ENCODE measurements at places on chromosomes 7 and 10.

DNA sequence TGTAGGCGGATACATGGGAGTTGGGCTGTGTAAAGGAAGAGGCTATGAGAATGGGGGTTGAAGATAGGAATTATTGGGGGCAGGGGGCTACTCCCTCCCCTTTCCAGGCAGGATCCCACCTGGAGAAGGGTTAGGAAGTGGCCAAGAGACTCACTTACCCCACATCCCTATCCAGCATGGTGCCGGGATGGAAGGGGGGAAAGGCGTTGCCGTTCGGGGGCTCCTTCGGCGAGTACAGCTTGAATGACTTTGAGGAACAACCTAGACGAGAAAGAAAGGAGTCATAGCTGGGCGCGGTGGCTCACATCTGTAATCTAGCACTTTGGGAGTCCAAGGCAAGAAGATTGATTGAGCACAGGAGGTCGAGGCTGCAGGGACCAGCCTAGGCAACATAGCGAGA lies 8.9 kb downstream of the LDB1 start:
- no peak for DNase-seq

- no peak for DNase-seq
Observed at GRCh38 chr7:25395976-25396375, 167.7 kb upstream of the NPVF start.

GRCh38 chr7:41224063-41224763 lies 478.7 kb downstream of the INHBA start:
- DNase-seq: no peak

DNA sequence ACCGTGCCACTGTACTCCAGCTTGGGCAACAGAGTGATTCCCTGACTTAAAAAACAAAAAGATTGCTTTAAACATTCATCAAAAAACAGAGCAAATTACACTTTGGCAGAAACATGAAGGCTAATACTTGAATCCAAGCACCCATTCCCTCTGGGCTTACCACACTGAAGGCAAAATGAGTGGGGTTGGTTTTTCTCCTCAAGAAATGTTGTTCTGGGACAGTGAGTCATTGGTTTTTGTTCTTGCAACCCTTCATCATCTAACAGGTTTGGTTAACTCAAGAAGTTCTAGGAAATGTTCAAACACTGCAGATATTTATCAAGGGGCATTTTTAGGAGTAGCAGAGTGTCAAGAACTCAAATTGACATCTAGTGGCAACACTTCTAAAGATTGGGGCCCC lies 60.5 kb downstream of the KIAA1217 start:
- no peak for DNase-seq

- DNase-seq: no peak
Observed at GRCh38 chr10:100477970-100478369, 15.2 kb downstream of the WNT8B start.

- DNase-seq: no peak
Observed at GRCh38 chr7:134474828-134475227, 15.9 kb upstream of the AKR1B1 start.

DNA sequence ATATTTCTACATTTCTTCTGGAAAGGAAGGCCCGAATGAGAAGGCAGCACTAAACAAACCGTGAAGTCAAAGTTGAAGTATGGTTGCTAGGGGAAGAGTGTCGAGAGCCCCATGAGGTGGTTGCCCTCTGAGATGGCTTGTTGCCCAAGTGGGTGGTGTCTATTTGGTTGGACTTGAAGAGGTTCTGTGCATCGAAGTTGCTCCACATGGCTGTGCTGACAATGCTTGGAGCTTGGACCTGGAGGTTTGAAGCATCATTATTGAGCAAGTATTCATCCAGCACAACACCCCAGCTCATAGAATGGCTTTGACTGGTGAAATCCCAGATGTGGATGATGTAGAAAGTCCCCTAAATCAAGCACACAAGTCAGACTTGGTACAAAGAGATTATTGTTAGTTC lies 165.2 kb upstream of the CDCA7L start:
- no peak for DNase-seq

DNA sequence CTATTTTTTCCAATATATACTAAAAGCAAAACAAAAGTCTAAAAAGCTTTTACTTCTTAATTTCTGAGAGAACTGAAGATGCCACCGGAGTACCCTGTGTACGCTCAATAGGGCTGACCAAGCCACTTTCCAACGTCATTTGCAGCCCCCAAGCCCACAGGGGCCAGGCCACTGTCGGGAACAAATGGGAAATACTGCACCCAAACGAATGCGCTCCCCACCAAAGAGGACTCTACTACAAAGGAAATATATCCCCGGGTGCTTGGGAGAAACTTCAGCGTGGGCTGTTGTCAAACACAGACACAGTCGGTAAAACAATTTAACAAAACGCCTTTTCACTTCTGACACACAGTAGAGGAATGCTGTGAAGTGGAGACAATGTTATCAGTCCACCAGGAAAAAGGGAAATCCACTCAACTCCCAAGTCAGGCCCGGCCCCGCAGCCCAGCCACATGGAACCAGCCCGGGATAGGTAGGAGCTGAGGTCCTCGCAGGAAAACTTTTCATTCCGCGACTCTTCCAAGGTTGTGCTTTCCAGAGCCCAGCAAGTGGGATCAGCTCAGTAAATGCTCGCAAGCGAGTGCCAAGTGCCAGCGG lies 1.4 kb downstream of the PARD3 start:
- DNase-seq: no peak

DNA sequence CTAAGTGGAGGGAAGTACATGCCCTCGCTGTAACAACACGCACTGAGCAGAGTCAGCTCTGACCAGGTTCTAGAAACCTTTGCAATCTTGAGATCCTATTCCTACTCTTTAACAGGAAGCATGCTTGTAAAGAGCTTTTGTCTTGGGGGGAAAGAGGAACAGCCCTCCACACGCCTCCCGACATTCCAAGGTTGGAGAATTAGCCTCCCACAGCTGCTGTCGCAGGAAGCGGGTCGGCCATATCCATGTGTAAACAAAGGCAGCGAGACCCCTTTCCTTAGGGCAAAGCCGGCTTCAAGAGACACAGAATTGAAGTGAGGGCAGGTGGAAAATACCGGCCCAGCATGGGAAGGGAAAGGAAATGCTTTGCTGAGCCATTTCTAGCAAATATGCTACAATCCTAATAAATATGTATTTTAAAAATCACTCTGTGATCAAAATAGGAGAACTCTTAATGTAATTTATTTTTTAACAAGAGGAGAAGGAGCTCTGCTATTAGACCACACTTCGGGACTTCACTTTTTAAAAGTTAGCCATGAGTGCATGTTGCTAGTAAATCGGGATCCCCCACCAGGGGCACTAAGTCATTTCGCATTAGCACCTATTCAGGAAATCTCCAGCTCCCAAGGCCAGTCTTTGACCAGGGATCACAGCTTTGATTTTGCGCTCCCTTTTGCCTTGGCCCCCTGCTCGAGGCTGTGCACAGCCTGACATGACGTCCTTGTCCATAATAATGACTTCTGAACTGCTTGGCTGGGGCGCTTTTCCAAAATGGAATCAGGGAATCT lies 55.9 kb downstream of the FAM204A start:
- no peak for DNase-seq

DNA sequence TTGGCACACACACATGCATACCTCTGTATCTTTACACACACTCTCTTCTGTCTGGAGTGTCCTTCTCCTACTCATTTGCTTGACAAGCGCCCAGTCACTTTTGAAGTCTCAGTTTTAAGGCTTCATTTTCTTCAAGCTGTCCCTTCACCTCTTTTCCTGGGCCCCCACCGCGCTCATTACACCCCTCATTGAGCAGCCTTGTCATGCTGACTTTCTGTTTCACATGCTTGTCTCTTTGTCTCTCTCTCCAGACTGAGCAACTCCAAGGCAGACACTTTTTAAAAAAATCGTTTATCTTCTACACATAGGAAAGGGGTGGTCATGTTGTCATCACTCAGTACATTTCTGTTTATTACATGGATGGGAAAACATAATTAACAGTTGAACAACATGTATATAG lies 225.2 kb upstream of the FZD1 start:
- no peak for DNase-seq

DNA sequence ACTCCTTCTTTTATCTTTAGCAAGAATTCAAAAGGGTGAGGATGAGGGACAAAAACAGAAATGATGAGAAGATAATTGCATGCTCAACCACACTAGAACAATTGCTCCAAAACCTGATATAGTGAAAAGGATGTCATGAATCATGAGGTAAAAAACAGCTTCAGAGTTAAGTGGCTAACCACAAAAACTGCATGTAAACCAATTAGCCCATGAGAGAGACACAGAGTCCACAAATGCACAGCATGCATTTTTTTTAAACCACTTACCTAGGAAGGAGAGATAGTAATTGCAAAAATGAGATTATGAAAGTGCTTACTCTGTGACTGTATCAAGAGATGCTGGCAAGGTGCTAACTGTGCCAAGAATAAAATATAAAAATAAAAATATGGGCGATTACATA lies 132.9 kb downstream of the MBL2 start:
- DNase-seq: no peak

- DNase-seq: no peak
Observed at GRCh38 chr10:2592360-2593160, 474.8 kb upstream of the PFKP start.

DNA sequence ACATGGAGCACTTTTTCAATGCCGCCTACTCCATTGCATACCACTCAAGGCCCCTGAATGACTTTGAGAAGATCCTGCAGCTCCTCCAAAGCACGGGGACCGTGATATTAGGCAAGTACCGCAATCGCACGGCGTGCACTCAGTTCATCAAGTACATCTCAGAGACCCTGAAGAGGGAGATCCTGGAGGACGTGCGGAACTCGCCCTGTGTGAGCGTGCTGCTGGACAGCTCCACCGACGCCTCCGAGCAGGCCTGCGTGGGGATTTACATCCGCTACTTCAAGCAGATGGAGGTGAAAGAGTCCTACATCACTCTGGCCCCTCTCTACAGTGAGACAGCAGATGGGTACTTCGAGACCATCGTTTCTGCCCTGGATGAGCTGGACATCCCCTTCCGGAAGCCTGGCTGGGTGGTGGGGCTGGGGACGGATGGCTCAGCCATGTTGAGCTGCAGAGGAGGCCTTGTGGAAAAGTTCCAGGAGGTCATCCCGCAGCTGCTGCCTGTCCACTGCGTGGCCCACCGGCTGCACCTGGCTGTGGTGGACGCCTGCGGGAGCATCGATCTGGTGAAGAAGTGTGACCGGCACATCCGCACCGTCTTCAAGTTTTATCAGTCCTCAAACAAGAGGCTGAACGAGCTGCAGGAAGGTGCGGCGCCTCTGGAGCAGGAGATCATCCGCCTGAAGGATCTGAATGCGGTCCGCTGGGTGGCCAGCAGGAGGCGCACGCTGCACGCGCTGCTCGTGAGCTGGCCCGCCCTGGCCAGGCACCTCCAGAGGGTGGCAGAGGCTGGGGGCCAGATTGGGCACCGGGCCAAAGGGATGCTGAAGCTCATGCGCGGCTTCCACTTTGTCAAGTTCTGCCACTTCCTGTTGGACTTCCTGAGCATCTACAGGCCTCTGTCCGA lies 12.7 kb upstream of the ATP6V0E2 start:
- DNase-seq: no peak

- DNase-seq: no peak
Observed at GRCh38 chr10:100148353-100149211, 37.2 kb downstream of the ERLIN1 start.

DNA sequence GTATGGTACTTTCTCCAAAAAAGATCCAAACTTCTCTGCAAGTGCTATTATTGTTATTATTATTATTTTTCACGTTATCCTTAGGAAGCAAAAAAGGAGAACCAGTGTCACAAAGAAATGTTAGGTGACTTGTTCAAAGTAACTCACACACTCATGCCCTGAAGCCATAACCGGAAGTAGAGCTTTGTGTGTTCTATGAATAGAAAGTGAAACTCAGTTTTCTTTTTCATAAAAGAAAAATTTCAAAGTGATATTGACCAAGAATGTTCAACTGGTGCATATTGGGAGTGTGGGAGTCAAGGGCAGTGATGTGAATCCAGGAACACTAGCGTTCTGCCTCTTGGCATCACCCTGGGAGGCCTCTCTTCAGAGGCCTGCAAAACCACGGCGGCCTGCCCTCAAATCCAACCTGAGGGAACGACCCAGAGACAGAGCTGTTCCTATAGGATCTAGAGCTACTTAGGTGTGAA lies 106.1 kb downstream of the PRKCQ start:
- no peak for DNase-seq

- DNase-seq: no peak
Observed at GRCh38 chr10:114715171-114715670, 57.1 kb upstream of the ABLIM1 start.

DNA sequence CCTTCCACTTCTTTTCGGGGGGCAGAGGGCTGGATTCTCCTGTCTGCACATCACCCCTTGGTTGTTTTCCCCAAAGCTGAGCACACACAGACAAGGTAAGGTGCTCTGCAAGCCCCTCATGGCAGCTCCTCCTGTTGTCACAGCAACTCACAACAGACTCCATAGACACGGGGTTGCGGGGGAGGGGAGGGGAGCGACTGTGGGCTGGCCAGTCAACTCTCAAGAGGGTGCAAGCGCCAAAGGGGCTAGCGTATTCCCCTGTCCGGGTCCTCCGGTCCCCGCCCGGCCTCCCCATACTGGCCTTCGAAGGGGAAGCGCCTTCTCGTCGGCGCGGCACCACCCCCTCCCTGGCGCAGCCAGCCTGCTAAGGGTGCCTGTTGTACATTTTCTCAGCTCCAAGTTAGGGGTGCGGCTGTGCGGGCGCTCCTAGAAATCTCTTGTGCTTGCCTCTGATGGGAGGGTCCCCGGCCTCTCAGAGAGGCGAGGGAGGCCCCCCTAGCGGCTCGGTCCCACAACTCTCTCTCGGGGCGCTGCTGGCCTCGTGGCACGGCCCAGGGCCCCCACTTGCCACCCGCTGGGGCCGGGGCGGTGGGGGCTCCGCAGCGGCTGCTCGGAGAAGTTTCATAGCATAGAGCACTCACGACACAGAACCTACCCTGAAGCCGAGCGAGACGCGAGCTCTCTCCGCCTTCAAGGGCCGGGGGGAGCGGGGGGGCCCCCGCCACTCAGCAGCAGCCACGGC lies 498 bp downstream of the RHOBTB1 start:
- no peak for DNase-seq

DNA sequence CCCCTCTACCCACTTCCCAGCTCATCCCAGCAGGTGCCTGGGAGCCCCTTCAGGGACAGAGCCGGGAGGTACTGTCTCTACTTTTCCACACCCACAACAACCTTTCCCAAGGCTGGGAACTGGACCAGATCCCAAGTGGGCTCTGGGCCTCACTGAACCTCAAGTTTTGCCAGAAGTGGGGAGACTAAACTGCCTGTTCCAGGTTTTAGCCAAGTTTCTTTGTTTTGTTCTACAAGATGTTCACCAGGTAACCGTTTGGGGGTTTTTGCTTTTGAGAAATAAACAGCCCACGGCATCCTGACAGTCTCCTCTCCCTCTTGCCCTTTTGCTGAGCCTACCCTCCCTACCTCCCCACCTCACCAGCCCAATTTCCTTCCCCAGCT lies 10.6 kb upstream of the EMX2 start:
- no peak for DNase-seq

DNA sequence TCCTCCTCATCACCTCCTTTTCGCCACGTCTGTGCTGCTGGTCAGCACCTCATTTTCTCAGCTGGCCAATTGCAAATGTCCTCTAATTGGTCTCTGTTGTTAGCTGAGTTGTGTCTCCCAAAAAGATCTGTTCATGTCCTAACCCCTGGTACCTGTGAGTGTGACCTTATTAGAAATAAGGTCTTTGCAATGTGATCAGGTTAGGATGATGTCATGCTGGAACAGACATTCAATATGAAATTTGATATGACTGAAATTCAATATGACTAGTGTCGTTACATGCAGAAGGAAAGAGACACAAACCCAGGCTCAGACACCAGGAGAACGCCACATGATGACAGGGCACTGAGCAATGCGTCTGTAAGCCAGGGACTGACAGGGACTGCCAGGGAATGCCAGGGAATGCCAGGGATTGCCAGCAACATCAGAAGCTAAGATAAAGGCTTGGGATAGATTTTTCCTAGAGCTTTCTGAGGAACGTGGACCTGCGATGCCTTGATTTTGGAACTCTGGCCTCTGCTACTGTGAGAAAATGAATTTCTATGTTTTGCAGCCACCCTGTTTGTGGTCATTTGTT lies 77.5 kb upstream of the CXCL12 start:
- DNase-seq: no peak

Data from NCI-H2081 treated with DMSO at 0.1 percent for 48 hours (cell line).